AML-193 (cell line): ENCODE measurements at places on chromosomes 2 and 18.

GRCh38 chr2:11669454-11670291 is at the start of gene NTSR2:
TSS of gene NTSR2 (minus strand) at chr2:11670195. CDS start at chr2:11670129, 66 bp downstream.
- DNase-seq: no peak

- DNase-seq: no peak
These were observed 316.1 kb upstream of the MYT1L start for GRCh38 chr2:2647141-2647541.

GRCh38 chr2:74735564-74735963 is 81.5 kb downstream of the SEMA4F start:
- no peak for DNase-seq

GRCh38 chr2:70328921-70329561 is 27.2 kb upstream of the FAM136A start:
- no peak for DNase-seq

- no peak for DNase-seq
These were observed 31.1 kb downstream of the SIGLEC15 start for GRCh38 chr18:45856531-45856930.

- DNase-seq: no peak
These were observed 3.2 kb upstream of the MAPRE2 start for GRCh38 chr18:35038029-35038428.
